ENCODE measurements at places on chromosomes 6 and 20. TPM values are rescaled to one million over a fixed set of nuclear protein-coding genes. Genes with fewer than 3 reads are reported as not detected.

- H3K36me3 ChIP-seq = no peaks in the 10 kb centered on the region
- H3K4me3 ChIP-seq = no peak overlapping the region
- DNase-seq = no peak
- H3K4me1 ChIP-seq = no peaks in the 10 kb centered on the region
These were observed 3.2 kb downstream of the CD40 start for GRCh38 chr20:46121184-46121930.

DNA sequence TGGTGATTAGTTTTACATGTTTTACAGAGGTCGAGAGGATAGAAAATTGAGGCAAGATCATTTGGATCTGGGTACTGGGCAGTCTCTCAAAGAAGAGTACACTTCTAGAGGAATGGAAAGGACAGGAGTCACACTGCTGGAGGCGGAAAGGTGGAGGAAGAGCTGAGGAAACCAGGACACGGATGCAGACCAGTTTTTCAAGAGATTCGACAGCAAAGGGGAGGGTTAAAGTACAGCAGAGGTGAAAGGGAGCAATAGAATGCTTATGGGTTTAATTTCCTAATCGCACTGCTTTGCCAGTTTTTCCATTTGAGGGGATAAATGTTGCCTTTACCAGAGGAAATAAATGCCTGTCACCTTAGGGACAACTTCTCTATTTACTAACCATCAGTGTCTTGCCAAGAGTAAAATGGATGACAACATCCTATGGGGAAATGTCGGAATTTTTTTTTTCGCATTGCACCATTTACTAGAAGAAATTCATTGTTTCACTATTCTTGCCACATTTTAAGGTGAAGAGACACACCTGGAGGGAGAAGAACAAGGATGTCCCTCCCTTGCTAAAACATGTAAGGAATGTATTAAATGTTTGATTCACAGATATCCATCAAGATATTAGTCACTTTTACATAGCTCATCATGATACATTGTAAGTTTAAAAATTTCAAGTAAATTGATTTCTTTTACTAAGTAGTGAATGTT lies 226.6 kb downstream of the COL12A1 start:
- no peak for DNase-seq
- no peaks in the 10 kb centered on the region for H3K4me1 ChIP-seq
- H3K27me3 ChIP-seq = no peaks in the 10 kb centered on the region

Gene TRIM10
- total RNA-seq = not detected

Gene GOPC
- total RNA-seq = 42.1 TPM

Gene SMIM29
- total RNA-seq = 26.5 TPM

Measured in fibroblast of lung (primary cell).